PC-9 (cell line): ENCODE measurements at places on chromosomes 13 and 19.

DNA sequence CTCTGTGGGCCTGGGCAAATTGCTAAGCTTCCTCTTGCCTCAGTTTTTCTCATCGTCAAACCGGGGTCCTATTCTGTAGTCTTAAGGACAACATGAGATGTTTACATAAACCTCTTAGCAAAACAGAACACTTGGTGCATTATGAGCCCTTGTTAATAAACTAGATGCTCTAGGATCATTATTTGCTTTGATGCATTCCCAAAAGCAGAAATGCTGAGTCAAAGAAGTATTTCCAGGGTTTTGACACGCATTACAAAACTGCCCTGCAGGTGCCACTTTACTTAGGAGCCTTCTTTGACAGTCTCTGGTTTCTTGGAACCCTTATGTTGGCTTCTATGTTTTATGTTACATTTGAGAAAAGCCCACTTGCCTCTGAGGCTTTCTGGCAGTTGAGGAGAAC, 12.1 kb downstream of the AKAP11 start:
- DNase-seq, result no peak

DNA sequence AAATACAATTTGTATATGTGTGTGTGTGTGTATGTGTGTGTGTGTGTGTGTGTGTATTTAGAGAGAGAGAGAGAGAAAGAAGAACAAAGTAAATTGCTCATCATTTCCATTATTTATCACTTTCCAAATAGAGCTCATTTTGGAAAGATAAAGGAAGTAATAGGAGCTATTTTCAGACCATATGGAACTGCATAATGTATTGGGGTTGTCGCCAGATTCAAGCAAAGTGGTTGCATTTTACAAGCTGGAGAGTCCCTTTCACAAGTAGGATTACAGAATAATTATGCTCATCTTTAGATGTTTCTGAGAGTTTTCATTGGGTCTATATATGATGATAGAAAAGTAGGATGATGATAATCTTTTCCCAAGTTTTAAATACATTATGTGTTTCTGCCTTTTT, 842.7 kb upstream of the SLC10A2 start:
- DNase-seq, result no peak

GRCh38 chr19:38049105-38049649, 142.2 kb downstream of the SIPA1L3 start:
- DNase-seq, result no peak

- no peak for DNase-seq
Observed at GRCh38 chr13:29952245-29952644, 101.8 kb upstream of the UBL3 start.

GRCh38 chr13:82698941-82699340, 1183.3 kb downstream of the SLITRK1 start:
- DNase-seq, result no peak

- peak; percentile 71 for DNase-seq
Observed at GRCh38 chr19:7595466-7596133, at the start of gene CAMSAP3. TSS of gene CAMSAP3 (plus strand) at chr19:7595863. CDS start at chr19:7596003, 140 bp downstream.

GRCh38 chr13:55120631-55121030, 2020.1 kb upstream of the PRR20A start:
- DNase-seq, result no peak

- DNase-seq, result no peak
Observed at GRCh38 chr13:79646880-79647279, 165.9 kb downstream of the NDFIP2 start.

DNA sequence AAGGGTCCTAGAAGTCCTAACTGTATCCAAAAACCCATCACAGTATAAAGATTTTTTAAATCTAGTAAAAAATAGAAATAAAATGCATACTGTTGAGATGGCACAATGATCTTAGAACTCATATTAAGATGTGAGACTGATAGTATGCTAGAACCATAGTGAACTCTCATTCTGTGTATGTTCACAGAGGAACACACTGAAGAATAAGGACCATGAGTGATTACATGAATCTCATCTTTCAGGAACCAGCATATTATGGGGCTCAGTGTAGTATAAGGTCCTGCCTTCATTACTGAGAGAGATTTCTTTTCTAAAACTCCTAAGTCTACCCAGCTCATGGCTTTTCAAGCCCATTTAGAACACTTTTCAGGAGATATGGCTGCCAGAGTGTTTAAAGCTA, 59.8 kb upstream of the RFC3 start:
- no peak for DNase-seq

DNA sequence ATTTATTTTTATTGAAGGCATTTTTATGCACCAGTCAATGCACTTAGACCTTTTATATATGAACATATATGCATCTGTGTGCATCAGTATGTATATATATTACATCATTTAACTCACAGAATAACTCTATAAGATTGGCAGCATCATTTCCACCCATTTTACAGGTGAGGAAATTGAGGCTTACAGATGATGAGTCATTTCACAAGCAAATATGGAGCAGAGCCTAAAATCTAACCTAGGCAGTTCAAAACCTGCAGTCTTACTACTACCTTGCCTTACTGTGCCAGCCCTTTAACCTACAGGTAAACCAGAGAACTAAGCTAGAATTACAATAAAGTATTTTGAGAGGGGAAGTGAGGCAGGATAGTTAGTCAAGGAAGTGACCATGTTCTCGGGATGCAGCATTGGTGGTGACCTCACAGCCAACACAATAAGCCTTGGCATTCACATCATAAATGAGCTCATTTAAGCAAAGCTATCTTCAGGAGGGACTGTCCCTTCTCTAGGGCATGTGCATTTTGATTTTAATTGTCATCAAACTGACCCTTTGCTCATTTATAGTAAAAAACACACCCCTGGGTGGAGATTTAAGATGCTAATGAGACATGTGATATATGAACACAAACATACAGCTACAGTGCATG, 274.3 kb downstream of the DCLK1 start:
- DNase-seq, result no peak

DNA sequence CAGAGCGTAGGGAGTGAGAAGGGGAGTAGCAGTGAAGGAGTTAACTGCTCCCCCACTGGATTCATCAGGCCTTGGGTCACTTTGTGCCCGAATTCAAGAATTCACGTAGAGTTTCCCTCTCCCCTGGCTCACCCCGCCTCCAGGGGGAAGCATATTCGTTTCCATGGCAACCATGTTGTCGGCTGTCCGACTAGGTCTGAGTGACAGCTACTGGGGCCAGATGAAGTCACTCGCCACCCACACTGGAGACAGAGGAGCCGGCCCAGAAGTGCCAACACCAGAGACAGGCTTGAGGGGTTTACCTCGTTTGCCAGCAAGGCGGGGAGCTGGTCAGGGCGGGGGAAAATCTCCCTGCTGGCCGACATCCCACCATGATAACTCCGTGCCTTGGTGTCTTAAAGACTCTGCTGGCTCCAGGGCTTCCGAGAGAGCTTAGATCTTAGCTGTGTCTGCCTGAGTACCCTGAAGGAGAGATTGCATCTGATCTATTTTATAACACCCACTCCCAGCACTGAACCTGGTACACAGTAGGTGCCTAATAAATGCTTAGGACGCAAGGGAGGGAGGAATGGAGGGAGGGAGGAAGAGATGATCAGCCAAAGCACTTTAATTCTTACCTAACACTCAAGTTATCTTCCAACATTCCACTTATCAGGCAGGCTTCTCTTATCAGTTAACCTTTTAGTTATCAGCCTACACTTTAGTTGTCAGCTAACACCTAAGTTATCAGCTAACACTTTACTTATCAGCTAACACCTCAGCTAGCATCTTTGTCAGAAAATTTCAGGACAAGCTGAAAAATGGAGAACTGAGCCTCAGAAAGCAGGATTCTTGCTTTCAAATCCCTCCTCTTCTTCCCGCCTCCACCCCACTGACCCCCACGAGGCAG, 57.2 kb upstream of the ZNRF4 start:
- no peak for DNase-seq
